Left renal pelvis (tissue), 4 donors: ENCODE measurements at places on chromosomes 16 and 17.

DNA sequence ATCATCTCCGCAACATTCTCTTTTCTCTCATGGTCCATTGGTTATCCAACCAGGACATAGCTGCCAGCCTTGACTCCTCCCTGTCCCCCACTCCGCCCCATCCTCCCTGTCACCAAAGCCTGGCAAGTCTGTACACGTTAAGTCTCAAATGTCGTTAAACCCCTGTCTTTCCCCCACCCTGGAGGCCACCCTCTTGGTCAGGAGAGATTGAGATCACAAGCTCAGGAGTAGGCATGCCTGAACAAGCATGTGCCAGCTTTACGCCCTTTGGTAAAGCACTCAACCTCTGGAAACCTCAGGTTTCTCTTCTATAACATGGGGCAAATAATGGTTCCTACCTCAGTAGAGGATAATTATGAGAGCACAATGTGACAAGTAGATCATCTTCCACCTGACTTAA, 38.1 kb upstream of the CCL1 start:
- no peak for DNase-seq

GRCh38 chr17:61738249-61738648, 125.1 kb downstream of the BRIP1 start:
- DNase-seq, result no peak

- no peak for DNase-seq
Observed at GRCh38 chr17:16343569-16343968, 9.7 kb downstream of the CENPV start.

- DNase-seq, result no peak
Observed at GRCh38 chr16:31435341-31436220, 7.0 kb downstream of the ZNF843 start.

DNA sequence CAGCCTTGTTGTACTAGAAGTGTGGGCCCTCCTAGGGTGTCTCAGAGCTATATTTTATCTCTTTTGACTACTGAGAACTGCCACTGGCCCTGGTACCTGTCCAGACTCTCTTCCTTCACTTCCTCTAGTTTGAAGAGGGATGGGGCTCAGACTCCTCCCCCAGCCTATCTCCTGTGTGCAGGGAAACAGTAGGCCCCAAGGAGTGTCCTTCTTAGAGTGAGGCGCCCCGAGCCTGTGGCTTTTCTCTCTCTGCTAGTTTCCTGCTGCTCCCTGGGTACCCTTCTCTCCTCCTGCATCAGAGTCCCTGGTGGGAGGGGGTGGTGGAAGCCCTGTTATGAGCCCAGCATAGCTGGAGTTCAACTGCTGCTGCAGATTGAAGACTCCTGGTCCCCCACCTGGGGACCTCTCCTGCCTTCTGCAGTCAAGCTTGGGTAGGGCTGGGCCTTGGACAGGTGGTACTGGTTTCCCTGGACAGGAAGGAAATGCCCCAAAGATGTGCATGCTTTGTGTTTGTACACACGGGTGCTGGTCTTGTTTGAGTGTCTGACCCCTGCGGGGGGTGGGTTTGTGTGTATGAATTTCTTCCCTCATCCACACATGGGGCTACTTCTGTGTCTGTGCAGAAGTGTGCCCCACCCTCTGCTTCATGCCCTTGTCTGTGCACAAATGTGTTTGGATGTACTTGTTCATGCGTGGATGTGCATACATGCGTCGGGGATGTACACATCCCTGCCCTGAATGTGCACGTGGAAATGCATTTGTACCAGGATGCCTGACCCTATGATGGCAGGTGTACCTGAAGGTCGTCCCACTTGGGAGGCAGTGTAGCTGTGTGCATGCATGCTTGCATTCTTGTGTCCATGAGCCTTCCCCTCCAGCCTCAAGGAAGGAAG, 6.9 kb downstream of the RARA start:
- no peak for DNase-seq

GRCh38 chr16:5761592-5761991, 664.0 kb upstream of the EEF2KMT start:
- no peak for DNase-seq

- no peak for DNase-seq
Observed at GRCh38 chr16:88618182-88618955, 20.0 kb upstream of the IL17C start.

DNA sequence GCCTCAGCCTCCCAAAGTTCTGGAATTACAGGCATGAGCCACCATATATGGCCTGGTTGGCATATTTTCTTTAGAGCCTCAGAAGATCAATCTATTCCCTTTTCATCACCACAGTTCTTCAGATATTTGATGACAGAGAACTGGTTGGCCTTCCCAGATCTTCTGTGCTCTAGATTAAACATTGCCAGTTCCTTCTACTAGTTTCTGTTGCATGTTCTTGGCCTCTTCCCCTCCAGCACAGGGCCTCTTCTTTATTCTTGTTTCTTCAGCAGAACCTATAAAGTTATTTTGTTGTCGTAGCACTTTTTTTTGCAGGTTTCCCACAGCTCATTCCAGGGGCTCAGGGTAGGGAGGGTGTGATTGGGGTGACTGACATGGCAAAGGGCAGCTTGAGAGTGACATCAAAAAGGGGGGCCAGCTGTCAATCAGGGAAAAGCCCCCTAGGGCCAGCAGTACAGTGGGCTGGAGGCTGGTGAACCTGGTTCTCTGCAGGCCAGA, 9.3 kb downstream of the CHD9 start:
- DNase-seq, result no peak

DNA sequence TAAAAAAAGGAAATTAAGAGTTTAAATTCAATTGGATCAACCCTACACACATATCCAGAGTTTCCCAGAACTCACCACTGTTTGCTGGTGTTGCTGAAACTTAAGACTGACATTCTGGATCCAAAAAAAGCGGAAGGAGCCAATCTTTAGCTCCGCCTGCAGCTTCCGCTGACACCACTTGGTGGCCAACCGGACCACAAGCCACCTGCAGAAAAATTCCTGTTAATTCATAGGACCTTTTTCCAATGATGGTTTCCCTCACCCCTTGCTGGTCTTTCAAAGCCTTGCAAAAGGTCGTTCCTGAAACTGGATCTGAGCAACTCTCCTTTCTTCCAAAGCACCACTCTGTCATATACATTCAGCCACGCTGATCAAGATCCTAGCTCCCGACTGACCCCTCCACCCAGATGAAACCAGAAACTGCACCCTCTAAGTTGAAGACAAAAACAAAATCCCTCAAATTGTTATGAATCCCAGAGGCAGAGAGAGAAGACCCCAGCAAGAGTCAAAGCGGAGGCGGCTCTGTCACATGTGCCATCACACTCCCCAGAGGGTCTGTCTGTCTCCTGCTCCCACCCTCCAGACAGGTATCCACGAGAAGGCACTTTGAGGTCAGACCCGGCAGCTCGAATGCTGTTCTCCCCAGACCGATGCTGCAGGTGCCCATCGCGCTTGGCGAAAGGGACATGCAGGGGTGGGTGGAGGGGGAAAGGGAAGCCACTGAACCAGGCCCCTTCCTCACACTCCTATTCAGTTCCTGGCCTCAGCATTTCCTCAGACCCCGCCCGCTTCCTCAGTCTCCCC, 773 bp downstream of the BLTP2 start:
- no peak for DNase-seq

GRCh38 chr17:10192972-10193371, 5.4 kb downstream of the GAS7 start:
- DNase-seq, result no peak

DNA sequence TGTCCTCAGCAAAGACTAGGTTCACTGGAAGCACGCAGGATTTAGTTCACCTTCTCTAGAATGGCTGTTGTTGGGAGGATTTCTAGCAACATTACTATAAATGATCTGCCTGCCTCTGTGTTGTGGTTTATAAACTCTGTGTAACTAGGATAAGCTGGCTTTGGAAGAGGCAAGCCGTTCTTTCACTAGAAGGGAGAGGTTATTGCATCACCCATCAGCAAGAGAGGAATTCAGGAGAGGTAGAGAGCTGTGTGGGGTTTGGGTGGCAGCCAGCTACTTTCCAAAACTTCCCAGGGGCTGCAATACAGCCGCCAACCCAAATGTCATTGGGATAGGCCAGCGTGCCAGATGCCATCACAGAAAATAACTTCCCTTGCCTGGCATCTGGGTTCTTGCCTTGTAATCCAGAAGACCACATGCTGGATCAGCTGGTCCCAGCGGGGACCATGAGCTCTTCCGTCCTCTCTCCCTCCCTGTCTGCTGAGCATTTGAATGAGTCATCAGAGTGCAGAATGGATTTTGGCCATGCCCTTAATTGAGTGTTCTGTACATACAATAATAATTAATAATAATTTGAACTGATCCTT, 95.7 kb upstream of the RBFOX1 start:
- no peak for DNase-seq

DNA sequence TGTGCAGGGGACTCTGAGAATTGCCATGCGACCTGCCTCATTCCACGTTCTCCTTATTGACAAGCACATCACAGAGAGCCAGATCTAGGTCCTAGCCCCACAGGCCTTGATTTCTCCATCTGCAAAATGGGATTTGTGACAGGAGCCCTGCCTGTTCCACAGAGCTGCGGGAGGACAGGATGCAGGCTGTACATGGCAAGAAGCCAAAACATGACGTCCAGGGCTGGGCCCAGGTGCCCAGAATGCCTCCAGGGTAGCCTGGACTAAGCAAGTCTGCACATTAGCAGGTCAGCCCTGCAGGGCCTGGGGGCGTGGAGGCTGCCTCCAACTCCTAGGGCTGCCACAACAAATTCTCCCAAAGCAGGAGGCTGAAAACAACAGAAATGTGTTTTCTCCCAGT, 235.7 kb upstream of the SDK2 start:
- no peak for DNase-seq

DNA sequence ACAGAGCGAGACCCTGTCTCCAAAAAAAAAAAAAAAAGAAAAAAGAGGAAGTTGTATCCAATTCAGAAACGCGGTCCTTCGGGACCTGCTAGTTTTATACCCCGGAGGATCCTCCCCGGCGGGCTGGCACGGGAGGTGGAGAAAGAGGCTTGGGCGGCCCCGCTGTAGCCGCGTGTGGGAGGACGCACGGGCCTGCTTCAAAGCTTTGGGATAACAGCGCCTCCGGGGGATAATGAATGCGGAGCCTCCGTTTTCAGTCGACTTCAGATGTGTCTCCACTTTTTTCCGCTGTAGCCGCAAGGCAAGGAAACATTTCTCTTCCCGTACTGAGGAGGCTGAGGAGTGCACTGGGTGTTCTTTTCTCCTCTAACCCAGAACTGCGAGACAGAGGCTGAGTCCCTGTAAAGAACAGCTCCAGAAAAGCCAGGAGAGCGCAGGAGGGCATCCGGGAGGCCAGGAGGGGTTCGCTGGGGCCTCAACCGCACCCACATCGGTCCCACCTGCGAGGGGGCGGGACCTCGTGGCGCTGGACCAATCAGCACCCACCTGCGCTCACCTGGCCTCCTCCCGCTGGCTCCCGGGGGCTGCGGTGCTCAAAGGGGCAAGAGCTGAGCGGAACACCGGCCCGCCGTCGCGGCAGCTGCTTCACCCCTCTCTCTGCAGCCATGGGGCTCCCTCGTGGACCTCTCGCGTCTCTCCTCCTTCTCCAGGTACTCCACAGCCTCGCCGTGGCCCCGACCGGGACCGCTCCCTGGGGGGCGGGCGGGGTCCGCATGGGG, at the start of gene CDH3:
CDH3 (plus strand) TSS at position 596 of the 779 bp plus-strand sequence; CDS start at position 666, 70 bp downstream.
- no peak for DNase-seq

GRCh38 chr17:28662527-28662829, 473 bp downstream of the SUPT6H start:
- no peak for DNase-seq

DNA sequence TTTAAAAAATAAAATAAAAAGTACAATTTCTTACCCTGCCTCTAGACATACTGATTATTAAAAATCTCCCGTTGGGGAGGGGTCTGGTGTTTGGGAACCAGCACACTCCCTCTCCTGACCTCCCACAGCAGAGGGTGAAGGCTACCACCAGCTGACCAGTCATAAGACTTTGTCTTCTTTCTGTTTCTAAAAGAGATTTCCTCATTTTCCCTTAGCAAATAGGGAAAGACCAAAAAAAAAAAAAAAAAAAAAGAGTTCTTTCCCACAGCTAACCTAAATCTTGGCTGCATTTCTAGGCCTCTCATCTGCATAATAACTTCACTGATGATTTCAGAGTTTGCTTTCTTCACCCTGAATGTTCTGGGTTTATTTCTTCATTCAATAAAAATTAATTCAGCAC, 30.3 kb downstream of the CDK5RAP3 start:
- no peak for DNase-seq

GRCh38 chr17:32954477-32954876, 26.5 kb downstream of the TMEM98 start:
- no peak for DNase-seq

DNA sequence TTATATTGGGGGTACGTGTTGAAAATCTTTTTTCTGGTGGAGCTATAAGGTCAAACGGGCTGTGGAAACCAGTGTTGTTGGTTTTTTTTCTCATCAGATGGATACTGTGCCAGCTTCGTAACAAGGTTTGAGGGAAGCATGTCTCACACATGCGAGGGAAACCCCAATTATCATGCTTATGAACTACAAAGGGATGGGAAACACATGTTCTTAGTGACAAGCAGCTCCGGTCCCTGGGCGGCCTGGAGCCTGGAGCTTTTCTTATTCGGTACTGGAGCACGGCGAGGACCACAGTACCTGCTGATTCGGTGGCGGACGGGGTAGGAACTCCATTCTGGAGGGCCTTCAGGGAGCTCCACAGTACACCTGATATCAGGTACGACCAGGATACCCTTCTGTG, 12.5 kb downstream of the SLC43A2 start:
- DNase-seq, result no peak

- no peak for DNase-seq
Observed at GRCh38 chr16:79642652-79643051, 42.1 kb upstream of the MAF start.
